NCI-H1436 treated with DMSO at 0.1 percent for 48 hours (cell line): ENCODE measurements at places on chromosomes 2 and 18.

GRCh38 chr2:75375646-75376582 lies 176.6 kb upstream of the TACR1 start:
- DNase-seq: no peak

GRCh38 chr2:102027036-102027980 lies 35.5 kb downstream of the IL1R2 start:
- DNase-seq: no peak

DNA sequence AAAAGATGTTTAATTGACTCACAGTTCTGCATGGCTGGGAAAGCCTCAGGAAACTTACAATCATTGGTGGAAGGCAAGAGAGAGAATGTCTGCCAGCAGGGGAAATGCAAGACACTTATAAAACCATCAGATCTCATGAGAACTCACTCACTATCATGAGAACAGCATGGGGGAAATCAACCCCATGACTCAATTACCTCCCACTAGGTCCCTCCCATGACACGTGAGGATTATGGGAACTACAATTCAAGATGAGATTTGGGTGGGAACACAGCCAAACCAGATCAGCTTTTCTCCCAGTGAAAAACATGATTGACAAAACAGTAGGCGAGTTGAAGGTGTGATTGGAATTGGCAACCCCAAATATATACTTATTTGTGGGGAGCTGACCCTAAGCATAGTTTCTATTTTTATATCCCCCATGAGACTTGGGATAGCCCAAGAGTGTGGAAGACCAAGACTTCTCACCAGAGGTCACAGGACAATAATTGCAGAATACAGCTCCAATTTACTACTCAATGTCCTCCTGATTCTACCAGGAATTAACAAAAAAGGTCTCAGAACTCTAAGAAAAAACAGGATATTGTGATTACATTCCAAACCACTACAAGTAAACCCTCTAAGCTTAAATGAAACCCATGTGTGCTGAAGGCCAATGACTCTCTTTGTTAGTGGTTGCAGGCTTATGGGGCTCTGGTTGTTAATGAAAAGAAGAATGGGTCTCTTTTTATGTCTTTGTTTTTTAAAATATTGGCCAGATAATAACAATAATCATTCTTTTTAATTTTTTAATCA lies 96.1 kb upstream of the PIK3C3 start:
- no peak for DNase-seq

- no peak for DNase-seq
These were observed 7.6 kb downstream of the STAMBP start for GRCh38 chr2:73836141-73836943.

GRCh38 chr2:37773371-37774130 lies 102.1 kb upstream of the CDC42EP3 start:
- no peak for DNase-seq
